Mesothelial cell of epicardium (in vitro differentiated cells): ENCODE measurements at places on chromosomes 3 and 15. TPM values are rescaled to one million over a fixed set of nuclear protein-coding genes. Genes with fewer than 3 reads are reported as not detected.

DNA sequence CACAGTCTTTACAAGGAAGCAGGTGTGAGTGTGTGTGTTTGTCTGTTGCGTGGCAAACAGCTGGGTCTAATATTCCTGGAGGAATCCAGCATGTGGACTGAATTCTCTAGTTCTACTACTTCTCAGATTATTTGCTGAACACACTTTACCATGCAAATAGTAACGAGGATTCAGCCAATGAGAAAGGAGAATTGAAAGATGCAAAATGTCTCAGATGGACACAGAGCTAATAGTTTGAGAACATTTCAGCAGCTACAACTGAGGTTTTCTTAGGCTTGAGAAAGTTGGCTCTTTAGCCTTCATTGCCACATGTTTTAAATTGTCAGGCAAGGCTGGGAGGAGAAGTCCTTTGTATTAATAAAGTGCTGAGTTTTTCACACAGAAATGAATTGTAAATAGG lies 568.0 kb upstream of the MDFIC2 start:
- no peaks in the 10 kb centered on the region for H3K27me3 ChIP-seq
- H3K27ac ChIP-seq = no peak overlapping the region
- H3K4me1 ChIP-seq = no peaks in the 10 kb centered on the region
- no peaks in the 10 kb centered on the region for H3K36me3 ChIP-seq
- H3K4me3 ChIP-seq = no peak overlapping the region

ZBBX gene
- total RNA-seq = 0.70 to 1.9 TPM (median 1.4 TPM) in 3 replicates

DNA sequence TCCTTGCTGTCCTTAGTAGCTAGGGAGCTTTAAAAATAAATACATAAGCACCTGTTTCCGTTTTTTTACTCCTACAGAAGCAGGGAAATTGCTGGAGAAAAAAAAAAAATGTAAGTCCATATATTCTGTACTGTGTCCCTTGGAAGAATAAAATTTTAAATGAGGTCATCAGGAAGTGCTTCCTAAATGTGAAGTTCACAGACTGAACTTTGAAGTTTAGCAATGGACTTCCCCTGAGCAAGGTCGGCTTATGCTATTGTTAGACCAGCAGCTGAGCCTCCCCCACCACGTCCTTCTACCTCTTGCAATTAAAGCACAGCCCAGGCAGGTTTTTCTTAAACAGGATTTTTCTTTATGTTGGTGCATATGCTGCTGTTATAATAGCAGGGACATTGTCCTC lies 26.3 kb downstream of the LIPC start:
- H3K4me1 ChIP-seq = peaks cover 22% of the 10 kb centered on the region
- no peak overlapping the region for H3K4me3 ChIP-seq
- H3K27me3 ChIP-seq = no peaks in the 10 kb centered on the region
- no peaks in the 10 kb centered on the region for H3K36me3 ChIP-seq
- H3K27ac ChIP-seq = no peak overlapping the region
- DNase-seq = no peak

DNA sequence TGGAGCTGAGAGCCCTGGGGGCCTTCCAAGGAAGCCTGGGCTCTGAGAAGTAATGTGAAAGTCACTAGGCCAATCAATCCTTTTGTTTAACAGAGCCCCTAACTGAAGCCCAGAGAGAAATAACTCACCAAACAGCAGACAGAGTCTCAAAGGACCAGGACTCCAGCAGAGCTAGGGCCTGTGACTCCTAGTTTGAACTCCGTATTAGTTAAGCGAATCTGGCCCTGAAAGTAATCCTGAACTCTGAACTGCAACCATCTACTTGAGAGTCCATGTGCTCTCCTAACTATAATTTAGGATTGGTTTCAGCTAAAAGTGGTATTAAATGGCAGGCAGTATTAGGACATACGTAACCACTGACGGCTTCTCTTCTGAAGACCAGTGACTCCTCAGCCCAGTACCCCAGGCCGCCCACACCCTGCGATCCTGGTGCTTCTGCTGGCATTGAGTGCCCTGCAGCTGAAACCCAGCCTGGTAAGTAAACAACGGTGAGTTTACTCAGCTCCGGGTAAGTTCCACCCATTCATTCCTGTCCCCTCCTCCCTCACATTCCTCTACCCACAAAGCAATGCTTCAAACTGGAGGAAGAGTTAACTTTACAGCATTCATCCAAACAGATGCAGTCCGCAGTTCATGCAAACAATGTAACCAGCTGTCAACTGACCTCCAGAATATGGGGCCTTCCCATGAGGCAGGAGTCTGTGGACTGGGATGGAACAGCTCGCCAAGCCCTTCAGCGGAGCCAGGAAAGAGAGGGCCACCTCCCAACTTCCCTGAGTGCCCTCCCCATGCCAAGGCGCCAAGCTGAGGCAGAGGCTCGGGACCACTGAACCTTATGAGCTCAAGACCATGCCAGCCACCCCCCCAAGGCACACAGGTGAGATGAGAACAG lies 7.3 kb downstream of the MYO5C start:
- peaks cover 7% of the 10 kb centered on the region for H3K36me3 ChIP-seq
- DNase-seq = no peak
- no peak overlapping the region for H3K4me3 ChIP-seq
- peaks cover 21% of the 10 kb centered on the region for H3K4me1 ChIP-seq

GRCh38 chr15:77070180-77070494 lies 772 bp downstream of the TSPAN3 start:
- H3K4me3 ChIP-seq = peak overlapping the region; percentile 72
- H3K36me3 ChIP-seq = peaks cover 2% of the 10 kb centered on the region
- peak overlapping the region; percentile 90 for H3K27ac ChIP-seq

CASR gene
- total RNA-seq = 0.02 TPM in 2 of 3 replicates, not detected in the other

DLL4 gene
- 0.20 to 0.31 TPM (median 0.24 TPM) in 3 replicates for total RNA-seq

DNA sequence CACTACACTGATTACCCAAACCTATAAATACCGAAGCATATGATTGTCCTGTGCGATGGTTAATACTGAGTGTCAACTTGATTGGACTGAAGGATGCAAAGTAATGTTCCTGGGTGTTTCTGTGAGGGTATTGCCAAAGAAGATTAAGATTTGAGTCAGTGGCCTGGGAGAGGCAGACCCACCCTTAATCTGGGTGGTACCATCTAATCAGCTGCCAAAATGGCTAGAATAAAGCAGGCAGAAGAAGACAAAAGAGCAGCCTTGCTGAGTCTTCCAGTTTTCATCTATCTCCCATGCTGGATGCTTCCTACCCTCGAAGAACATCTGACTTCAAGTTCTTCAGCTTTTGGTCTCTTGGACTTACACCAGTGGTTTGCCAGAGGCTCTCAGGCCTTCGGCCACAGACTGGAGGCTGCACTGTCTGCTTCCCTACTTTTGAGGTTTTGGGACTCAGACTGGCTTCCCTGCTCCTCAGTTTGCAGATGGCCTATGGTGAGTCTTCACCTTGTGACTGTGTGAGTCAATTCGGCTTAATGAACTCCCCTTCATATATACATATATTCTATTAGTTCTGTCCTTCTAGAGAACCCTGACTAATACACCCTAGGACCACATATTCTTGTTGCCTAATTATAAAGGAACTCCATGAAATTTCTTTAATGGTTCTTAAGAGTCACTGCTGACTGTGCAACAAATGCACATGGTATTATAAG lies 31.7 kb downstream of the CSNK1G1 start:
- no peak for DNase-seq
- no peaks in the 10 kb centered on the region for H3K36me3 ChIP-seq
- no peak overlapping the region for H3K4me3 ChIP-seq
- no peaks in the 10 kb centered on the region for H3K4me1 ChIP-seq

MRAS gene
- 37.3 to 40.4 TPM (median 40.1 TPM) in 3 replicates for total RNA-seq

GPR62 gene
- total RNA-seq = 0.22 to 0.36 TPM (median 0.33 TPM) in 3 replicates

NPAP1 gene
- total RNA-seq = 0.47 to 0.60 TPM (median 0.51 TPM) in 3 replicates

FBXW12 gene
- total RNA-seq = 0.47 to 0.66 TPM (median 0.51 TPM) in 3 replicates

- no peak overlapping the region for H3K4me3 ChIP-seq
- peaks cover 26% of the 10 kb centered on the region for H3K27me3 ChIP-seq
- DNase-seq = no peak
- no peak overlapping the region for H3K27ac ChIP-seq
- H3K36me3 ChIP-seq = no peaks in the 10 kb centered on the region
- no peaks in the 10 kb centered on the region for H3K4me1 ChIP-seq
These were observed 14.0 kb downstream of the TIGIT start for GRCh38 chr3:114307832-114308231.

DNA sequence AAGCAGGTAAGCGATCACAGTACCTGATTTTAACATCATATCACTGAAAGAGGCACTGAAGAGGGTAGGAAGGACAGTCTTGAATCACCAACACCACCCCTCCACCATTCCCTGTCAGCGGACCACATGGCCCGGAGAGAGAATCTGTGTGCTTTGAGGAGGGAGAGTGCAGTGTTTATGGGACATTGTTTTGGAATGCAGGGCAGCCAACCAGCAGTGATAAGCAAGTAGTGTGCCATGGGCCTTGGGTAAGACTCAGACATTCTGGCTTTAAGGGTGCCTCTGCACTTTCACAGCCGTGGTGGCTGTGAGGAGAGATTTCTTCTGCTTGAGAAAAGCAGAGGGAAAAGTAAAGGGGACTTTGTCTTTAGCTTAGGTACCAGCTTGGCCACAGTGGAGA lies 46.4 kb downstream of the FAM81A start:
- H3K4me1 ChIP-seq = peaks cover 4% of the 10 kb centered on the region
- peaks cover under 1% of the 10 kb centered on the region for H3K36me3 ChIP-seq
- peaks cover 4% of the 10 kb centered on the region for H3K27me3 ChIP-seq
- no peak overlapping the region for H3K27ac ChIP-seq
- no peak overlapping the region for H3K4me3 ChIP-seq
- DNase-seq = no peak

TMEM212 gene
- total RNA-seq = not detected in 3 replicates

- no peak overlapping the region for H3K4me3 ChIP-seq
- no peak for DNase-seq
- H3K36me3 ChIP-seq = no peaks in the 10 kb centered on the region
- no peaks in the 10 kb centered on the region for H3K4me1 ChIP-seq
These were observed 407.1 kb upstream of the CFAP20DC start for GRCh38 chr3:59456852-59457485.

CXCR6 gene
- total RNA-seq = not detected in 3 replicates

- peak overlapping the region; percentile 98 for H3K27ac ChIP-seq
- DNase-seq = no peak
- H3K4me1 ChIP-seq = peaks cover 83% of the 10 kb centered on the region
- H3K4me3 ChIP-seq = no peak overlapping the region
- no peaks in the 10 kb centered on the region for H3K36me3 ChIP-seq
These were observed 54.5 kb upstream of the BOC start for GRCh38 chr3:113156816-113157333.

GRCh38 chr3:98573181-98573728 lies 20.2 kb downstream of the CPOX start:
- DNase-seq = no peak
- H3K4me1 ChIP-seq = peaks cover 3% of the 10 kb centered on the region
- H3K4me3 ChIP-seq = no peak overlapping the region
- no peaks in the 10 kb centered on the region for H3K27me3 ChIP-seq
- peaks cover 10% of the 10 kb centered on the region for H3K36me3 ChIP-seq
- no peak overlapping the region for H3K27ac ChIP-seq

- DNase-seq = no peak
- no peak overlapping the region for H3K27ac ChIP-seq
- no peaks in the 10 kb centered on the region for H3K36me3 ChIP-seq
- H3K4me1 ChIP-seq = no peaks in the 10 kb centered on the region
These were observed 233.2 kb downstream of the CPNE4 start for GRCh38 chr3:131801566-131801965.

DNA sequence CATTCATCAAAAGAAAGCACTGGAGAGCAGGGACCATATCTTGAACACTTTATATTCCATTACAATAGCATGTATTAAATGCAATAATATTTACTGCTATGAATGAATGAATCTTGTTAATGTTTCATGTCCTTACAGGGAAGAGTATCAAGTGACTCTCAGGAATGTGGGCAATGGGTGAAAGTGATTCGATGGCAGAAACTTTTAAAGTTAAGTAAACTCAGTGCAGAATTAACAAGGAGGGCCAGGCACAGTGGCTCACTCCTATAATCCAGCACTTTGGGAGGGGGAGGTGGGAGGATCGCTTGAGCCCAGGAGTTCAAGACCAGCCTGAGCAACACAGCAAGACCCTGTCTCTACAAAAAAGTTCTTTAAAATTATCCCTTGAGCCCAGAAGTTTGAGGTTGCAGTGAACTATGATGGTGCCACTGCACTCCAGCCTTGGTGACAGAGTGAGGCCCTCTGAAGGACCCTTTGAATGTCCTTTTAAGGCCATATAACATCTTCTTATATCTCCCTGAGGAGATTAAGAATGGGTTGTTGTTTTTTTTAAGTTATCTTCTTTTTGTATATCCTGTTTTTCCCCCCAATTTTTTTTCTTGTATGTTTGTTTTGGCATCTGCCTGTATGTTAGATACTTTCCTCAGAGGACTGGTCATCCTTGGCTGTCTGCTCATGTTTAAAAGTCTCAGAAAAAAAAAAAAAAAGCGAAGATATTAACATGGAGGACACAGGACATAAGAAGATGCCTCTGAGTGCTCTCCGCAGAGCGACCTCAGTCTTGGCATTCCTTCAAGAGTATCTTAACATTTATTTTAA lies 9.6 kb upstream of the FSIP1 start:
- no peaks in the 10 kb centered on the region for H3K27me3 ChIP-seq
- DNase-seq = no peak
- no peak overlapping the region for H3K4me3 ChIP-seq
- H3K27ac ChIP-seq = no peak overlapping the region
- no peaks in the 10 kb centered on the region for H3K36me3 ChIP-seq
- H3K4me1 ChIP-seq = peaks cover 33% of the 10 kb centered on the region

DNA sequence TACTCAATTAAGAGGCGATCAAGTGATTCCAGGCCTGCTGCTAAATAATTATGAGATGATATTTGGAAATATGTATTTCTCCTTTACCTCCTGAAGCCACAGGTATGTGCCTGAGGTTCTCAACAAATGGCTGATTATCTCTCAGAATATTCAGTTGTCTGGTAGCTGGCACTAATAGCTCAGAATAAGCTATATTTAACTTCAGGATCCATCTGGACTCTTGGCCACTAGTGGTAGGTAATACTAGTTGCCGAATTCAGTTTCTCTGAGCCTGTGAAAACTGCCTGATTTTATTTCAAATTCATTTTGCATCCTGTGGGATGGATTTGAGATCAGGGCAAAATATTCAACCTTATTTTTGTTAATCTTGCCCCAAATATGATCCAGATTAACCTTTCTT lies 499.0 kb downstream of the DIPK2A start:
- H3K27ac ChIP-seq = no peak overlapping the region
- DNase-seq = no peak
- no peaks in the 10 kb centered on the region for H3K36me3 ChIP-seq
- no peaks in the 10 kb centered on the region for H3K27me3 ChIP-seq

SERINC4 gene
- total RNA-seq = 0.09 to 0.20 TPM (median 0.18 TPM) in 3 replicates
